ENCODE measurements at places on chromosomes 6 and 20.
A peak's percentile ranks its signal among the peaks of the same experiment; 100 is the strongest.

DNA sequence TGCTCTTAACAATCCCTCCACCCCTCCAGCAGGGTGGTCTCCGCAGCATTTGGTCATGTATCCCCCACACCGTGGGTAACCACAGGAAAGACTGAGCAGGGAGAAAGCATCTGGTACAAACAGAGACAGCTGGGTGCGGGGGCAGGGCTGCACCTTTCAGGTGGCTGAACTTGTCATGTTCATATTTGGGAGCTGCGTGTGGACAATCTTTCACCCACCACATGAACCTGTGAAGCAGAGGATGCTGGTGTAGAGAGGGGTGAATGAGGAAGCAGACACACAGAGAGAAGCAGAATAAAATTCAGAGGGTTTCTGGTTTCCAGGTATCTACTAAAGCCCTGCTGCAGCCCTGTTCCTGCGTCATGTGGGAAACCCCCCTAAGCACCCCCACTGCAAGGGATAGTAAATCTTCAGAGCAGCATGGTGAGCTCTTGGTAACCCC, 8.9 kb downstream of the GFOD1 start:
- no peak for ATAC-seq

GRCh38 chr20:37627060-37627766, 66.6 kb upstream of the CTNNBL1 start:
- no peak for ATAC-seq

DNA sequence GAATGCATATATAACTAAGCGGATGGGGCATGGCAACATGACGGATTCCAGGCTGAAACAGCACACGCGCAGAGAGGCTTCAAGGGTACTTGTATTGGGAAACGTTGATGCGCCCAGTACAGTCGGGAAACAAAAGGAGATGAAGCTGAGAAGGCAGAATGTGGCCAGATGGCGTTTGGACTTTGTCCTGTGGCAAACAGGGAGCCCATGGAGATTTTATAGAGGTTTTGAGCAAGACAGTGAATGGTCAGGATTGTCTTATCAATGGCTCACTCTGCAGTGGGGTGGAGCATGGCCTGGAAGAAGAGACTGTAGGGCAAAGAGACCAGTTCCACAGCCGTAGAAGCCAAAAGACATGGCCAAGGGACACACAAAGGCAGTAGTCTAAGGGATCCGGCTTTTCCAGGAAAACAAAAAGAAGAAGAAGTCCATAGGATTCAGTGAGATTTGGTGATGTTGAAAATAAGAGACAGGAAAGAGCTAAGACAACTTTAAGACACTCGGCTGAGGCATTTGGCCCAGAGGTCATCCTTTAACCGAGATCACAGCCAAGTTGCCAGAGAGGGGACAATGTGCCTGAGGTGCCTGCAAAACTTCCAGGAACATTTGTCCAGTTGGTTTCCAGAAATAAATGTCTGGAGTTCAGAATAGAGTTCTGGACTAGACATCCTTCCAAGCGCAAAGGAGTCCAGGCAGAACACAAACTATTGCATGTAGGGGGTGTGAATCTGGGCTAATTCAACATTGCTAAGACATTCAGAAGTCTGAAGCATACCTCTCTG, 123.0 kb upstream of the RREB1 start:
- no peak for ATAC-seq

- ATAC-seq, result no peak
Observed at GRCh38 chr6:46612645-46613044, 40.0 kb downstream of the CYP39A1 start.

GRCh38 chr20:57244221-57244585, 22.2 kb downstream of the BMP7 start:
- no peak for ATAC-seq

GRCh38 chr6:166466178-166467122, 83.7 kb upstream of the MPC1 start:
- peak; percentile 88 for ATAC-seq

DNA sequence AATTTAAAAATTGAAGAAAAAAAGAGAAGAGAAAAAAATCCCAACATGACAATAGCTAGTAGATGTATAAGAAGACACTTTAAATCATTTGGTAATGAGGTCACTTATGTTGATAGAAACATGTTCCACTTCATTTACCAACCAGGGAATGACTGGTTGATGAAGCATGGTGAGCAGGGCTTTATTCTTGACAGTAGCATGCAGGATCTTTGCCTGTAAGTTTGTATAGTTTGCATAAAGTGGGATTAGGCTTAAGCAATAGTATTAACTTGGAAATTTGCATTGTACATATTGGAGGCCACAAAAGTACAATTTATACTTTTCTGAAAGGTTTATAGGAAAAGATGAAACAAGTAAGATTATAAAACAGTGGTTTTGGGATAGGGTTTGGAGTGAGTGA, 67.0 kb downstream of the NOX3 start:
- no peak for ATAC-seq

DNA sequence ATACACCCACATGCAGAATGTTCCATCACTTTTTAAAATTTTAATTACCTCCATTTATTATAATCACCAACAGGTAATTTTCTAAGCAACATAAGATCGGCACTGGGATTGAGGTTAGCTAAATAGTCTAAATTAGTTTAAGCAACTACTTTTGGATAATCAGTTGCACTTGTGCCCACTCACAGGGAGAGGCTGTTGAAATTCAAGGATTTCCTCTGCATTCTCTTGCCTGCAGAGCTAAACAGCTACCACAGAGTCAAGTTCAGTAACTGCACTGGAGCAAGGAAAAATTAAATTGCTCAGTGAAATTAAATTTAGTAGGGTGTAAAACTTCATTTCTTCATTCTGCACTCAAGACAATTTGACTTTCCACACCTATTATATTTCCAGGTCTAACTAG, 120.7 kb upstream of the CCDC28A start:
- ATAC-seq, result no peak

GRCh38 chr6:116386581-116387299, 16.0 kb downstream of the DSE start:
- ATAC-seq, result peak; percentile 73

DNA sequence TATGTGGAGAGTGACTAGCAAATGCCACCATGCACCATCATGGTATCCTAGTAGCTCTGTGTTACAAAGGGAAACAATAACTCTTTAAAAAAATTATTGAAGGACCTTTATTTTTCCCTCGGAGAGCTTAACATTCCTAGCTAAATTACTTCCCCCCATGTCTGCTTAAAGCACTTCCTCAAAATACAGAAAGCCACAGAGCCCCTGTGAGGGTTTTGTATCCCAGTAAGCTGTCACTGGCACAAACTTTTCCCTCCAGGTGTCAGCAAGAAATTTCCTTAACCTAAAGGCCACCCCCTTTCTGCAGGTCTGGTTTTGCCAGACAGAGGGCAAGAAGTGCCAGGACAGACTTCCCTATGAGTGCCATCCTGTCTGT, 340.0 kb upstream of the PRDM1 start:
- ATAC-seq, result no peak

Data from activated T-helper 17 cell treated with anti-CD3 and anti-CD28 coated beads, Interleukin-2, amount 50 U/mL, for 72 hours (primary cell).